ENCODE measurements at places on chromosomes 2 and 18. TPM values are rescaled to one million over a fixed set of nuclear protein-coding genes. Genes with fewer than 3 reads are reported as not detected.

DNA sequence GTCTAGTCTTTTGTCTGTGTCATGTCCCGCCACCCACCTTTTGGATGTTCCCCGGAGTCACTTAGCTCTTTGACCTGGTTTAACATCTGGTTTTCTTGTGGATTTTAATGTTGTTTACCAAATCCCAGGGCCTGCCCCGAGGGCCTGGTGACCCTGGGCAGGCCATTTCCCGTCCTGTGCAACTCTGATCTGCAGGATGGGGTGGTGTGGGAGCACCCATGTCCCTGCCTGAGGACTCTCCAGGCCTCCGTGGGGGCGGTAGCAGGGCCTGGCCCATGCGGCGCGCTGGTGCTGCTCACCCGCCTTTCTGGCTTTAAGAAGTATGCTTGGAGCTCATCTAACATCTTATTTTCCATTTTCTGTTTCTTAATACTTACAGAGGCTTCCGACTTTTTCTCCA, 10.7 kb downstream of the RAMP1 start:
- H3K4me3 ChIP-seq: no peak overlapping the region
- peaks cover 45% of the 10 kb centered on the region for H3K27me3 ChIP-seq
- H3K4me1 ChIP-seq: peaks cover 21% of the 10 kb centered on the region
- H3K36me3 ChIP-seq: peaks cover 2% of the 10 kb centered on the region
- H3K27ac ChIP-seq: peak overlapping the region; percentile 81

DNA sequence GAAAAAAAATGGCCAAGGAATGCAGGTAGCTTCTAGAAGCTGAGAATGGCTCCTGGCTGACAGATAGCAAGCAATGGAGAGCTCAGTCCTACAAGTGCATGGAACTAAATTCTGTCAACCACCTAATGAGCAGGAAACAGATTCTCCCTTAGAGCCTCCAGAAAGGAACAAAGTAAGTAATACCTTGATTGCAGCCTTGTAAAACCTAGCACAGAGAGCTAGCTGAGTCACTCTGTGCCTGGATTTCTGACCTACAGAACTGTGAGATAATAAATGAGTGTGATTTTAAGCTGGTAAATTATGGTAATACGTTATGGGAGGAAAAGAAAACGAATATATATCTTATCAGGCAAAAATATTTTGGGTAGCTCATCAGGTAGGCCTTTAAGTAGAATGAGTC, 7.4 kb upstream of the LNPK start:
- no peaks in the 10 kb centered on the region for H3K4me1 ChIP-seq
- no peak overlapping the region for H3K27ac ChIP-seq
- no peaks in the 10 kb centered on the region for H3K36me3 ChIP-seq
- H3K4me3 ChIP-seq: no peak overlapping the region

DNA sequence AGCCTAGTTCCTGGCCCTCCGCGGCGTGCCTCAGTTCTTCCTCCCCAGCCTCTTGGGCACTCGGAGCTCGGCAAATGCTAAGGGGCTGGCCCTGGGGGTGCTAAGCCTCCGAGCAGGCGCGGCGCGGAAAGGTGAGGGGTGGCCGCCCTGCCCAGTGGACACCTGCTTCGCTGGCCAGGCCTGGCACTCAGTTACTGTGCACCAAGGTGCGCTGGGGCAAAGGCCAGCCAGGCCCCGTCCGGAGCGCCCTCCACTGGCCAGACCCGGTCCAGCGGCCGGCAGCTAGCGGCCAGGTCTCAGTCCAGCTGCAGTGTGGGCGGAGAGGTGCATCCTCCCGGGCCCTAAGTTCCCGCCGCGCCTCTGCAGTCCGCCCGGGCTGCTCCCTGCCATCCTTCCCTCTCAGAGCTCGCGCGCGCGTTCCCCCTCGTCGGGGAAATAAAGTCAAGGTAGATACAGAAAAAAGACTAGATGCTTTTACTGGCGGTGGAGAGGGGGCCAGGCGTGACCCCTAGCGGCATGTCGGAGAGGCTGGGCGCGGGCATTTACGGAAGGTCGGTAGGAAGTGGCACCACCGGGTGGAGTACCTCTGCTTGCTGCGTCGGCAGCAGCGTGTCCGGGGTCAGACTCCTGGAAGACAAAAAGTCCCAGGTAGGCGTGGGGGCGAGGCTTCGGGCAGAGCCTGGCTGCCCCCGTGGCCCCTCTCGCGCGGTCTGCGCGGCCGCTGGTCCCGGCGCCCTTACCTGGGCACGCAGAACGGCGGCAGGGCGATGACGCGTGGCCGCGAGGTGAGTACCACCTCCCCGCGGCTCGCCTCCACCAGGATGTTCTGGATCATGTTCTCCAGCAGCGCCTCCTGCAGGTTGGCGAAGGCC, 9.4 kb upstream of the CRYBA2 start:
- peaks cover 13% of the 10 kb centered on the region for H3K36me3 ChIP-seq
- H3K4me1 ChIP-seq: peaks cover 20% of the 10 kb centered on the region
- H3K4me3 ChIP-seq: peak overlapping the region; percentile 87
- H3K27ac ChIP-seq: no peak overlapping the region

Gene TRIM54
- not detected for total RNA-seq

Gene GULP1
- total RNA-seq: not detected

- peaks cover 23% of the 10 kb centered on the region for H3K27me3 ChIP-seq
- no peak overlapping the region for H3K4me3 ChIP-seq
- no peak overlapping the region for H3K27ac ChIP-seq
- DNase-seq: no peak
- peaks cover 3% of the 10 kb centered on the region for H3K36me3 ChIP-seq
These were observed 312.1 kb upstream of the MYT1L start for GRCh38 chr2:2642906-2643890.

DNA sequence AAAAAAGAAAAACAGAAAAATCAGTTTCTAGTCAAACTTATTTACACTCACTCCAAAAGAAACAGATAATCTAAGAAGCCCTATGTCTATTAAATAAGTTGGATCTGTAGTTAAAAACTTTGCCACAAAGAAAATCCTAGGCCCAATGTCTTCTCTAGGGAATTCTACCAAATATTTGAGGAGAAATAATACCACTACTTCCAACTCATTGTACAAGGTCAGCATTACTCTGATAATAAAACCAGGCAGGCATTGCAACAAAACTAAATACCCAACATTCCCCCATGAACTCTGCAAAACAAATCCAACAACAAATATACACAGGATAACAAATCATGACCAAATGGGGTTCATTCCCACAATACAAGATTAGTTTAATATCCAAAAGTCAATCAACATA, 73.8 kb upstream of the ST8SIA5 start:
- H3K4me3 ChIP-seq: no peak overlapping the region
- H3K4me1 ChIP-seq: no peaks in the 10 kb centered on the region
- no peak overlapping the region for H3K27ac ChIP-seq
- H3K27me3 ChIP-seq: no peaks in the 10 kb centered on the region
- peaks cover 9% of the 10 kb centered on the region for H3K36me3 ChIP-seq

Gene VSNL1
- total RNA-seq: not detected

Gene SCN2A
- total RNA-seq: not detected

DNA sequence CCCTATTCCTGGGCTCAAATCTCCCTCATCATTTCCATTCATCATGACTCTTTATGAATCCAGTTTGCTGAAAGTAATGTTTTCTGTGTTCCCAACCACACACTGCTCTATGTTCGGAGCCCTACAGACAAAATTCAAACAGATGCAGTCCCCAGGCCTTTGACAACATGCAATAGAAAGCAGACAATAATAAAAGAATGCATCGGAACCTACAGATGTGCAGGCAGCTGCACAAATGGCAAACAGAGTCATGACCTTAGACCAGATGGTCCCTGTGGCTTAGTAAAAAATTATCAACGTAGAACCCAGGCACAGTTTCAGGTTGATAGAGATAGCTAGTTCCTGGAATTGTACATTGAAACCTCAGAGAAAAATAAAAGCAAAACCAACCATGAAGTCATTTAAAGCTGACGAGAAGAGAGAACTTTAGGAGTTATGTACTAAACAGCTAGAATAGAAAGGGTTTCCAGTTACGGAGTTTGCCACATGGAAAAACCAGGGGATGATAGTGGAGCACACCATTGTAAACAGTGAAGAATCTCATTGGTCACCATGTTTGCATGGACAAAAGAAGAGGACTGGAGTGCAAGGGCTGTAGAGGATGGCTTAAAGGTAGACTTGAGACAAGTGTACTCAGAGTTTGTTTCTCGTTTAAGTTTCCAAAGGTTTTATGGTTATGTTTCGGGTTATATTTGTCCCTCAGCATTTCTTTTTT, 23.2 kb upstream of the ACVR1 start:
- peaks cover 51% of the 10 kb centered on the region for H3K4me1 ChIP-seq
- peak overlapping the region; percentile 83 for H3K27ac ChIP-seq
- peak overlapping the region; percentile 60 for H3K4me3 ChIP-seq
- DNase-seq: no peak
- no peaks in the 10 kb centered on the region for H3K27me3 ChIP-seq

GRCh38 chr2:19574778-19575260, 216.4 kb upstream of the OSR1 start:
- no peak overlapping the region for H3K4me3 ChIP-seq
- no peaks in the 10 kb centered on the region for H3K36me3 ChIP-seq
- H3K4me1 ChIP-seq: no peaks in the 10 kb centered on the region
- no peak for DNase-seq

DNA sequence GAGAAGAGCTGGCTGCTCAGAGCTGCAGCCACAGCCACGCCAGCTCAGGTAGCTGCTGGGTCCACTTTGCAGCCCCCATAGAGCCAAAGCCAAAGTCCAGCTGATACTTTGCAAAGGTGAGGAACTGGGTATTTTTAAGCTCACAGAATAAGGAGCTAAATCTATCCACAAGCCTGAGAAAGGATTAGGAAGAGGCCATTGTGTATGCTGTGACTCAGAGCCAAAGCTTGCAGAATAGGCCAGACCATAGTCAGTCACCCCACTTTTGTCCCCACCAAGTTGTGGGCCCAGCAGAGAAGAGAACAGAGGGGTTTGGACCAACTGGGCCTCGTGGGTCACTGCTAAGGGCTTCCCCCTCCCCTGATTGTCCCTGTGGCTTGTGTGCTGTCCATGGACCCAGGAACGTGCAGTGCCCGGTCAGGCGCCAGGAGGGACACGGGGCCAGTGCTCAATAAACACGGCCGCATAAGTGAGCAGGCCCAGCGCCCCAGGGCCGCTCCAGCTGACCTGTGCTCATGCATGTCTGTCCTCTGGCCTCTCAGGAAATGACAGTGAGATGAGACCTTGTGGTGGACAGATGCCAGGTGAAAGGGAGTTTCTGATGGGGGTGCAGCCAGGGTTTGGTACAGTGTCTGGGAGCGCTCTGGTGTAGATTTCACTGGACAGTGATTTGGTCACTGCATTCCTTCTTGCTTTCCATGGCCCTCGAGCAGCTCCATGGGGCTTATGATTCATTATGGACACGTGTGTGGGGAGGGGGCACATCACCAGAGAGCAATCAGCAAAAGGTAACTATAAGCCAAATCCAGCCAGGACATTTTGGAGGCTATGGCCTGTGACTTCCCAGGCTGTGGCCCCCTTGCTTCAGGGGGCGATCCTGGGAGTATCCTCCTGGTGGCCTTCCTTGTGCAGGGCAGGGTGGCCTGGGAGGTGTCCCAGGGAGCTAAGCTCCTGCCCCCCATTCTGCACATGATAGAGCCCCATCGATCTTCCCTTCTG, 31.3 kb downstream of the MAL start:
- H3K4me3 ChIP-seq: no peak overlapping the region
- peaks cover 33% of the 10 kb centered on the region for H3K4me1 ChIP-seq
- H3K27me3 ChIP-seq: no peaks in the 10 kb centered on the region

DNA sequence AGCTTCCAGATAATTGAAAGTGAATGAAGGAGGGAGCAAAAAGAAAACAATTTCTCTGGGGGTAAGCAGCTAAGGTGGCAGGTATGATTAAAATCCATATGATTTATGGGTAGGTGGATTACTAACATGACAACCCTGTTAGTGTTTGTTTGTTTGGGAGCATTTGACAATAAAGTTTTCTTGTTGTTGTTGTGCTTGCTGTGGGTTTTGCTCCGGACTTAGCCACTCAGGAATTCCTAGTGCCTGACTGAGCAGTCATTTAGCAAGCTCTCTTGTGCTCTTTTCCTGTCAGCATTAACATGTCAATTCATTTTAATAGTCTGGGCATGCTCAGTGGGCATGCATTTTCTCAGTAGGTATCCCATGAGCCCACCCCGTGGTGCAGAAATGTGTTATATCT, 674.8 kb upstream of the ZEB2 start:
- H3K27ac ChIP-seq: no peak overlapping the region
- no peaks in the 10 kb centered on the region for H3K36me3 ChIP-seq
- DNase-seq: no peak
- no peaks in the 10 kb centered on the region for H3K4me1 ChIP-seq
- H3K27me3 ChIP-seq: no peaks in the 10 kb centered on the region

- peaks cover 2% of the 10 kb centered on the region for H3K4me1 ChIP-seq
- no peak overlapping the region for H3K4me3 ChIP-seq
- DNase-seq: no peak
- no peak overlapping the region for H3K27ac ChIP-seq
These were observed 33.9 kb downstream of the SOWAHC start for GRCh38 chr2:109648041-109648527.

GRCh38 chr2:190996338-190996946, 17.5 kb downstream of the STAT1 start:
- no peak overlapping the region for H3K4me3 ChIP-seq
- H3K27me3 ChIP-seq: no peaks in the 10 kb centered on the region
- H3K4me1 ChIP-seq: peaks cover 36% of the 10 kb centered on the region
- DNase-seq: no peak

DNA sequence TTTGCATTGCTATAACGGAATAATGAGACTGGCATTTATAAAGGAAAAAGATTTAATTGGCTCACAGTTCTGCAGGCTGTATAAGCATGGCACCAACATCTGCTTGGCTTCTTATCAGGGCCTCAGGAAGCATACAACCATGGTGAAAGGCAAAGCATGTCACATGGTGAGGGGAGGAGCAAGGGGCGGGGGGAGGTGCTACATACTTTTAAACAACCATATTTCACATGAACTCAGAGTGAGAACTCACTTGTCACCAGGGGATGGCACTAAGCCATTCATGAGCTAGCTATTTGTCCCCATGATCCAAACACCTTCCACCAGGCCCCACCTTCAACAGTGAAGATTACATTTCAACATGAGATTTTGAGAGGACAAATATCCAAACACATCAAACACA, 188.7 kb downstream of the MBD5 start:
- H3K4me1 ChIP-seq: no peaks in the 10 kb centered on the region
- no peak overlapping the region for H3K27ac ChIP-seq
- no peaks in the 10 kb centered on the region for H3K27me3 ChIP-seq
- DNase-seq: no peak
- no peak overlapping the region for H3K4me3 ChIP-seq

- no peak overlapping the region for H3K27ac ChIP-seq
- peaks cover 28% of the 10 kb centered on the region for H3K27me3 ChIP-seq
- no peaks in the 10 kb centered on the region for H3K4me1 ChIP-seq
- H3K4me3 ChIP-seq: no peak overlapping the region
- DNase-seq: no peak
These were observed 187.1 kb downstream of the DYSF start for GRCh38 chr2:71640489-71640888.

Gene LYG2
- not detected for total RNA-seq

Measured in T-helper 17 cell (primary cell).